ENCODE measurements at places on chromosomes 6 and 20.

GRCh38 chr20:2829376-2829775, 11.1 kb downstream of the PCED1A start:
- no peak for DNase-seq

GRCh38 chr6:117491916-117492315, 9.4 kb downstream of the DCBLD1 start:
- DNase-seq: no peak

DNA sequence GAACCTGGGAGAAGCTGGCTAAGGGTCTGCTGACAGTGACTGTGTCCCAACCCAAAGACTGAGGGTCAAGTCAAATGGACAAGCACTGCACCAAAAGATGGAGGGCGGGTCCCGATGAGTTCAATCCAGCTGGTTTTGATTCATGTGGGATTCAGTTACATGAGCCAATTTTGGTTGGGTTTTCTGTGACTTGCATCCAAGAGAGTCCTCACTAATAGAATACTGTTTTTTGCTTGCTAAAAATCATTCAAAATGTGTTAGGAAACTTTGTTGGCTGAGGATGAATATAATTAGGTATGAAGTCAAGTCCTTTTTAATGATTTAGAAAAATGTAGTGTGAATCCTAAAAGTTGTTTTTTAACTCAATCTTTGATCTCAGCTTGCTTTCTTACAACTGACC, 323.8 kb upstream of the NOX3 start:
- DNase-seq: no peak

GRCh38 chr20:24773751-24774201, 175.3 kb upstream of the CST7 start:
- DNase-seq: no peak

- DNase-seq: no peak
Measured at GRCh38 chr6:32146287-32146686, 5.5 kb downstream of the PRRT1 start.

DNA sequence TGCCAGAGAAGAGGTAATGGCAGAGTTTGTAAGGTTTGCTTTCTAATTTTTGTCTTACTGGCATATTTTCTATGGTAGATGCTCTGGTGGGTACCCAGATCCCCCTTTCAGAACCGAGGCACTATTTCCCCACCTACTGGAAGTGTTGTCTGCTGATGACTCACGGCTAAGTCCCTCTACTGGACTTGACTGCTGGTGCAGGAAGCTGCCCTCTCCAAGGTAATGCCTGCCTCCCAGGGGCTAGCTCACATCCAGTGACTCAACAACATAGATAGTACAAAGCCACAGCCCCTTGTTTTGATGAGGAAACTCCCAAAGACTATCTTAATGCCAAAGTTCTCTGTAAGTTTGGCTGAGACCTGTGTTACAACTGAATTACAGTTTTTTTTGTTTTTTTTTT, 285.4 kb upstream of the FLRT3 start:
- no peak for DNase-seq

- DNase-seq: no peak
Measured at GRCh38 chr6:18561037-18561750, 174.0 kb downstream of the RNF144B start.

DNA sequence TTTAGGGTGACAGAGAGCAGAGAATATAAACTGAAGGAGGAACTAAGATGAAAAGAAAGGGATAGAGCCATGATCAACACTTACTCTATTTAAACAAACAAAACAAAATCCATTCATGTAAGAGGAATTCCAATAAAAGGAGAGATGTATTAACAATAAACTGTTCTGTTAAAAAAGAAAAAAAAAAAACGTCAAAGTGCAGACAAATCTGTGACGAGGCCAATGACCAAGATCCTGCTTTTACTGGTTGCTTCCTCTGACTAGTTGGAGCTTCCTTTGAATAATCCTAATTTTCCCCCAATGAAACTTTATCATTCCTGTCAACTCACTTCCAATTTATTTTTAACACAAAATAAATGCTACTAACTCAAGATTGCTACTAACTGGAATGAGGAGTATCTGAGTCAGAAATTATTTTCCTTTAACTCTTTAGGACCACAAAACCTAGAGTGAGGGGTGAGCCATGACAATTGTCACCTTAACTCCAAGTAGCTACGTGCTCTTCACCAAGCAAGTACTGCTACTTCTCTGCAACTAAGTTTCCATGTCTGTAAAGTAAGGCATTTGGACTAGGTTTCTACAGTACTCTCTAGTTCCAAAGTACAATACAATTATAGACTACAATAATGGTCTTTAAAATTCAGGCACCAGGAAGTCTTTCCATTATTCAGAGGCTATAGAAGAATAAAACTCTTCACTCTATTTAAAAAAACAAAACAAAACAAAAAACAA, 152.0 kb downstream of the PTPRK start:
- DNase-seq: no peak

DNA sequence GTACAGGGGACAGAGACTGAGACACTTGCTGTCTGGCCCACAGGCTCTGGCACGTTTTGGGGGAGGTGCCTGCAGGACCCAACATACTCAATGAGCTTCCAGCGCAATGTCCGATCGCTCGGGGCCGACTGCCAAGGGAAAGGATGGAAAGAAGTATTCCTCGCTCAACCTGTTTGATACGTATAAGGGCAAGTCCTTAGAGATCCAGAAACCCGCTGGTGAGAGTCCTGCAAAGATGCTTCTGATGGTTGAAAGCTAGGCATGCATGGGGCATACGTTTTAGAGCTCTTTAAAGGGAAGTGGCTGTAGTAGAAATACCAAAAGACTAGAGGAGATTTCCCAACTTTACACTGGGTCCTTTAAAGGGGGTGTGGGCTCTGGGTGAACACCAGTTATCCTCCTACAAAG, 2.2 kb downstream of the PRRC2A start:
- DNase-seq: no peak

DNA sequence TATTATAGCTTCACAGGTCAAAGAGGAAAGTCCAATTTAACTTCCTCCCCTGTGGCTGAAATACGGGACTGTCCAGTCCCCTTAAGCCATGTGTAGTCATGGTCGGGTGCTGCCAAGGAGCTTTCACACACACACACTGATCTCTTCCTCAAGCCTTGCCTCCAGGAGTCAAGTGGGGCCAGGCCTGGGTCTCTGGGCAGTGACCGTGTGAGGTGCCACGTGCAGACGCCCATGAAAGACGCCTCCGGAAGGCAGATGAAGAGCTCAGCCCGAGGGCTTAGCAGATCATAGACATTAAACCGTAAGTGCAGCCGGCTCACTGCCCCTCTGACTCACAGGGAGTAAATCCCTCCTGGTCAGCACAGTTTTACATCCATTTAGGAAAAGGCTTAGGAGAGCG, 4.2 kb downstream of the GABRR2 start:
- DNase-seq: no peak

GRCh38 chr6:186340-186965, 105.8 kb upstream of the DUSP22 start:
- no peak for DNase-seq

- no peak for DNase-seq
Measured at GRCh38 chr6:158782432-158783166, 36.6 kb downstream of the EZR start.

GRCh38 chr6:90249458-90249857, 47.2 kb downstream of the BACH2 start:
- peak; percentile 62 for DNase-seq

DNA sequence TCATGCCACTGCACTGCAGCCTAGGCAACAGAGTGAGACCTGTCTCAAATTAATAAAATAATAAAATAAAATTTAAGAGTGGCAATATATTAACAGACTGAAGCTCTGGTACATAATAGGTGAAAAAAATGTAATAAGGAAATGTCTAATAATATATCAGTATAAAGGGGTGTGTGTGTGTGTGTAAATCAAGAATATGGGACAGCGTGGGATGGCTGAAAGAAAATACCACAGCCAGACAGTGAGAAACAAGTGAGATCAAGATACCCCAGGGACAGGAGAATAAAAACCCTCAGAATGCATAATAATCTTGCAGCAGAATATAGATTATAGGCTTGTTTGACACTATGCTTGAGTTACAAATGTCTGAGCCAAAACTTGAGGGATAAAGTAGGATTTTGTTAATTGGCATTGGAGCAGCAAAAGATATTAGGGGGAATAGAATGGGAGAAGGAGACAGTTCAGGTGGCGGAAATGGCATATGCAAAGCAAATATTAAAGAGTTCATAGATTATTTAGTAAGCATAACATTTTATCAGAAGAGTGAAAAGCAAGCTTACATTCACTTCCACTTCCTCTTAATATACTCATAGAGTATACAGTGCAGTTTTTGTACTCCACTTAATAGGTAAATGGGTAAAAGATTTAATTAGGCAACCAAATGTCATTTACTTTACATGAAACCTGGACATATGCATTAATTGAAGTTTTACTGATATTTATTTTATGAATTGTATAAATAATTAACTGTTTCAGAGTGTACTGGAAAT, 398.5 kb upstream of the GJE1 start:
- no peak for DNase-seq

DNA sequence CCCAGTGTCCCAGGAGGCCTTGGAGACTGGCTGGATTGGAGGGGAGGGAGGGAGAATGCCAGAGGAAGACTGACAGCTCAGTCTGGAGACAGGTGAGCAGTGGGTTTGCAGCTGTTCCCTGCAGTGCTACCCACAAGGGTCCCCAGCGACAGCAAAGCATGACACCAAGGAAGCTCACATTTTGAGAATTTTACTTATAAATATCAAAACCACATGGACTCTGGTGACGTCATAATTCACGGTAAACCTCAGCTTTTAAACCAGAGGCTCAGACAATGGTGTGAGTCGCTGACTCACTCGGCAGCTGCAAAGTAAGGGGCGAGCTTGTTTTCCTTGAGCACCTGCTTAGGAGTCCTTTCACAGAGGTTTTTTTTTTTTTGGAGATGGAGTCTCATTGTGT, 65.2 kb downstream of the THBS2 start:
- peak; percentile 38 for DNase-seq

GRCh38 chr6:46690911-46691451, 3.3 kb downstream of the TDRD6 start:
- DNase-seq: no peak

GRCh38 chr20:39851459-39851858, 837.6 kb downstream of the MAFB start:
- DNase-seq: no peak

DNA sequence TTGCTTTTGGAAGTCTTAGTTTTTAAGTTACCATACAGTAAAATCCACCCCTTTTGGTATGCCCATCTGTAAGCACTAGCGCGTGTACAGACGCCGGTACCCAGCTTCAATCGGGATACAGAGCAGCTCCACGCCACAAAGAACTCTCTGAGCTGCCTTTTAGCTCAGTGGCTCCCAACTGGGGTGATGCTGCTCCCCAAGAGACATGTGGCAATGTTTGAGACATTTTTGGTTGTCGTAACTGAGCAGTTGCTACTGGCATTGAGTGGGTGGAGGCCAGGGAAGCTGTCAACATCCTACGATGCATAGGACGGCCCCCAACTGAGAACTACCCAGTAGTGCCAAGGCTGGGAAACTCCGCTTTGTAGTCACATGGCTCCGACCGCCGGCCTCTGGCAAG, 73.3 kb downstream of the BMP7 start:
- DNase-seq: no peak

GRCh38 chr20:14477125-14477524, 139.7 kb upstream of the FLRT3 start:
- no peak for DNase-seq

GRCh38 chr6:71220466-71220865, 68.1 kb upstream of the OGFRL1 start:
- DNase-seq: no peak

GRCh38 chr6:148590883-148591282, 155.9 kb upstream of the UST start:
- no peak for DNase-seq

GRCh38 chr6:147693181-147693580, 184.7 kb downstream of the SAMD5 start:
- DNase-seq: no peak

DNA sequence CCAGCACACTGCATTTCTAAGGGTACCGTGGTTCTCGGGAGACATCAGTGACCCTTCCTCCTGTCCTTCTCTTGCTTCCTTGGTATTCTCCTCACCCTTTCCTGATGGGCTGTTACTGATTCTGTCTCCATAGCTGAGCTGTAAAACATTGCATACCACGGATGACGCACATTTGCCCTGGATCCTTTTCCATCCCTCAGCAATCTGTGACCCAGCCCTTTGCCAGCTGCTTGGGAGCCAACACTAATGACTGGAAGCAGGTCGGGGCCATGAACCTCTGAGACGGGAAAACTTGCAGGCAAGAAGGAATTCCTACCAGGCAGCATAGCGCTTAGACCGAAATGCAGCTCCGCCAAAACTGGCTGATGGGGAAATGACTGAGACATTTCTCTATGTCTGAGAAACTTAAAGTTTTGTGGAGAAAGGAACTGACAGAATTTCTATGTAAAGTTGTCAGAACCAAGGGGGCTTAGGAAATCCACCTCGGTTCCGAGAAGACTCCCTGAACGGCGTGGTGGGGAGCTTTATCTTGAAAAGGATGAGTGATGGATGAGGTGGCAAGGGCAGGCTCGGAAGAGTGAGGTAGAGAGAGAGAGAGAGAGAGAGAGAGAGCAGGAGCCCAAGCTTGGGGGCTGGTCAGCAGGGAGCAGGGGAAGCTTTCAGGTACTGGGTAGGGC, 19.2 kb downstream of the TUBB2B start:
- DNase-seq: no peak

- no peak for DNase-seq
Measured at GRCh38 chr6:74826263-74826662, 379.6 kb downstream of the COL12A1 start.

- DNase-seq: no peak
Measured at GRCh38 chr20:58677808-58678207, 14.8 kb upstream of the NPEPL1 start.

GRCh38 chr20:5489601-5490000, 172.8 kb upstream of the PROKR2 start:
- no peak for DNase-seq

DNA sequence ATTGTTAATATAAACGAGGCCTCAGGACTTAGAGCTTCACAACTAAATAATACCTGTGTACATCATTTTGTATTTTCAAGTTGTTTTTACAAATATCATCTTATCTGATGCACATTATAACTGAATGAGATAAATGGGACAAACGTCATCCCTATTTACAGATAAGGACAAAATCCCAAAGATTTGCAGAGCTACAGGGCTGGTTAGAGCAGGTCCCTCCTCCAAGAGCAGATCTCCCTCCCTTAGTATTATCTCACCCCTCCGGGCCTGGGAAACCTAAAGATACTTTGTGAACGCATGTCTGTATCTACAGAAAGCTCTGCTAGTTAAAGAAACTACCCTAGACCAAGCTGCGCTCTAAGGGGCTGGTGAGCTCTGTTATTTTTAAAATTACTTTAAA, 130.4 kb upstream of the PROKR2 start:
- no peak for DNase-seq

All from natural killer cell (primary cell).